ENCODE measurements at places on chromosomes 5 and 9. TPM values are rescaled to one million over a fixed set of nuclear protein-coding genes. Genes with fewer than 3 reads are reported as not detected.

Gene ANXA2R
- total RNA-seq: 4.5 TPM

Gene OR2V1
- total RNA-seq: not detected

Gene PFN3
- total RNA-seq: not detected

- no peak for DNase-seq
These were observed 381.5 kb upstream of the KLF4 start for GRCh38 chr9:107870927-107871680.

GRCh38 chr5:173517648-173518047 lies 98.8 kb downstream of the BOD1 start:
- DNase-seq: no peak

- DNase-seq: peak; percentile 9
These were observed 1504.9 kb upstream of the C9orf72 start for GRCh38 chr9:29078063-29078666.

GRCh38 chr5:68288707-68289134 lies 73.2 kb downstream of the PIK3R1 start:
- DNase-seq: no peak

- no peak for DNase-seq
These were observed 484.8 kb downstream of the PSAT1 start for GRCh38 chr9:78781681-78782080.

All from H4 (cell line).